CD4-positive, CD25-positive, alpha-beta regulatory T cell (primary cell): ENCODE measurements at places on chromosomes 12 and 14.

DNA sequence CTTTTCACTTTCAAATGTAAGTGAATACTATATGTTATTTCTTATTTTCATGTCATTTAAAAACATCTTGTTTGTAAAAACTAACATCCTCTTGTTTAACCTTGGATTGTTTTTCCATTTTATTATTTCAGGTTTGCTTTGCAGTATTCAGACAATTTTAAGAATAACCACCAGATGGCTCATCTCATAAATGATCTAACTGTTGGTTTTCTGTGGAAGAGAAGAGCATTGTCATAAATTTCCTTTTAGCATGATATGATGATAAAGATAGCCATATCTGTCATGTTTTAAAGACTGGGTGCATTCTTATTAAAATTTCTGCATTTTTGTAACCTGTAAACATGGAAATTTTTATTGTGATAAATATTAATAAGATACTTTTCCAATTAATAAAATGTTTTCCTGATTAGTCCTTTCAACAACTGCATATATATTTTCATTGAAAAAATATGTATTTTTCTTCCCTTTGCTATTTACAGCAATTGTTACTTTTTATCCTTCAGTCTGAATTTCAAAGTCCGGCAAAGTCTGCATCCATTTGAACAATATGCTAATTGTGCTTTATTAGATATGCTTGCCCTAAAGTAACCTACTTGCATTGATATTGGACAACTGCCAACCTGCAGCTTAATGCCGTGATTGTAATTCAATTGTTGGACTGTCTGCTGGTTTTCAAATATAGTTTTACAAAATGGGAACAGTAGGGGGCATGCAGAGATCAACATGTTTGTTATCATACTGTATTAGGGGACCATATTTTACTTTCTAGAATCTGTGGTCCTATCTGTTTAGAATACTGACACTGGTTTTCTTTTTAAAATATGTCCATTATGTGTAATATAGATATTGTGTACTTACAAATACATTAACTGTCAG, 163.4 kb downstream of the GARIN6 start:
- DNase-seq = no peak

DNA sequence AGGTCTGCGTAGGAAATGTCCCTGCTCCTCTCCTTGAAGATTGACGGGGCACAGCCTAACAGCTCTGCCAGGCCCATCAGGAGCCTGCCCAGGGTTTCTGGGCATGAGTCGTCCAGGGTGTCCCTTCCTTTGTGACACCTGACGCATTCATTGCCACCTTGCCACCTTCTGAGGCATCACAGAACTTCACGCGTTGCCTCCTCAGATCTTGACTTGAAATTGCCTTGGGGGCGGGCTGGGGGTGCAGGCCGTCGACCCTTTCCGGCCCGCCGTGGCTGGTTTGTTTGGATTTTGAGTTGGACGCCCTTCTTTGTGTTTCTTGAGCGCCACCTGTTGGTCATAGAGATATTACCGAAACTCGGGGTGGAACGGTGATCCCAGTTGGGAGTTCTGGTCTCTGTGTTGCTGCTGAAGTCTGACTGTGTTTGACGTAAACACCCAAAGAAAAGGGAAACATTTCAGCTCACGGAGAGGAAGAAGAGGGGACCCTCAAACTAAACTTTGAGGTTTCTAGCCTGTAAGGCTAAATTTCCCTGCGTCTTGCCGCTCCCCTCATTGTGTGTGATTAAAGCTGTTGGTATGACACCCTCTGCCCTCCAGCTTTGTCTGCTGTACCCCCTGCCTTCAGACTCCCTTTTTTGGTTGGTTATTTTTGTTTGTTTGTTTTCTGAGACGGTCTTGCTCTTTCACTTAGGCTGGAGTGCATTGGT, 44.6 kb downstream of the MLXIP start:
- peak; percentile 72 for DNase-seq

DNA sequence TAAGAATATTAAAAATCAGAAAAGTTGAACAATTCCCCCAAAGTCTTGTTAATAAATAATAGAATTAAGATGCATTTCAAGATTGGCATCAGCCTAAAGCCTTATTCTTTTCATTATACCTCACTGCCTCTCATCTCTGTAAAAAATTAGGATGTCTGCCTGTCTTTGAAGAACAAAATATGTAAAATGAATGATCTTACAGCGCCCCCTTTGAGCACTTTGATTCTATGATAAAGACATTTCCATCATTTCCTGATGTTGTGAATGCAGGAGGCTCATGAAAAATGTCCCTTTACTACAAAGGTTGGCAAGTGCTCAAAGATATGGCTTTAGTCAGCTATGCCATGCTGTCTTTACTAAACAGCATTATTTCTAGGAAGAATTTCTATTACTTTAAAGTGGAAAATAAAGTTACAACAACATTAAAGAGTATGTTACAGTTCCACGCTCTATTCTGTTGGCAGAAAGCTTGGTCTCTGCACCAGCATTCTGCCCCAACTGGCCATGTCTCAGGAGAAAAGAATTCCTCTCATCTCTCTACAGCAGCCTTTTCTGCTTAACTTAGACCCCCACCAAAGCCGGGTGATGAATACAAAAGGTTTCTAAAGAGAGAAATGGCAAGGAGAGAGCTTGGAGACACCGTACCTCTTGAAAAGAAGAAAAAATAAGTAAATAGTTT, 95.1 kb downstream of the LLPH start:
- DNase-seq = no peak

GRCh38 chr12:79016181-79016580, 151.6 kb downstream of the SYT1 start:
- DNase-seq = no peak

- DNase-seq = no peak
Observed at GRCh38 chr14:71538938-71539649, 393.1 kb upstream of the RGS6 start.

GRCh38 chr14:93732524-93732923, 55.8 kb downstream of the PRIMA1 start:
- DNase-seq = no peak

GRCh38 chr14:92719421-92719820, 29.0 kb downstream of the LGMN start:
- DNase-seq = no peak

DNA sequence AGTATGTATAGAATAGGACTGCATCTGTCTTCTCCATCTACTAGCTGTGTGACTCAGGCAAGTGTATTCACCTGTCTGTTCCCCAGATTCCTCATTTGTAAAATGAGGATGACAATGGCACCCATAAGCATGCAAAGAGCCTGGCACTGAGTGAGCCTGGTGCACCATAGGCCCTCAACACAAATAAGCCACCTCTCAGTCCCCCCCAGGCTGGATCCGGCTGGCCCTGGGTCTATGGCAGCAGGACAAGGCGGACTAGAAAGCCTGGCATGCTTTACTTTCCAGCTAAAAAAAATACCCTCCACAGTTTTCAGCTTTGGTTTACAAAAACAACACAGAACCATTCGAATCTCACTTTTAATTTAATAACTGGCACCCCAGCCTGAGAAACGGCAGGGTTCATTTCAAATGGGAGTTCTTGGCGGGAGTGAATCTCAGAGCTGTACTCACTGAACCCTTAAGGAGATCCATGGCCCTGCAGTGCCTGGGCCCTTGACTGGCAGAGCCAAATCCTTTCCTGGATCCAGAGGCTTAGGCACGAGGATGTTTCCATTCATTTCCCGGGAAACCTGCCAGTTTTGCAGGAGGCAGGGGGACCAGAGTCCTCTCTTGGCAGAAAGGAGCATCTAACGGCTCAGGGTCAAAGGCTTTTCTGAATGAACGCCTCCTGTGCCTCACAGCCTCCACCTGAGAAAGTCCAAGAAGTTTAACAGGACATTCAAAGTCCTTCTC, 17.7 kb downstream of the SYNE3 start:
- DNase-seq = no peak

DNA sequence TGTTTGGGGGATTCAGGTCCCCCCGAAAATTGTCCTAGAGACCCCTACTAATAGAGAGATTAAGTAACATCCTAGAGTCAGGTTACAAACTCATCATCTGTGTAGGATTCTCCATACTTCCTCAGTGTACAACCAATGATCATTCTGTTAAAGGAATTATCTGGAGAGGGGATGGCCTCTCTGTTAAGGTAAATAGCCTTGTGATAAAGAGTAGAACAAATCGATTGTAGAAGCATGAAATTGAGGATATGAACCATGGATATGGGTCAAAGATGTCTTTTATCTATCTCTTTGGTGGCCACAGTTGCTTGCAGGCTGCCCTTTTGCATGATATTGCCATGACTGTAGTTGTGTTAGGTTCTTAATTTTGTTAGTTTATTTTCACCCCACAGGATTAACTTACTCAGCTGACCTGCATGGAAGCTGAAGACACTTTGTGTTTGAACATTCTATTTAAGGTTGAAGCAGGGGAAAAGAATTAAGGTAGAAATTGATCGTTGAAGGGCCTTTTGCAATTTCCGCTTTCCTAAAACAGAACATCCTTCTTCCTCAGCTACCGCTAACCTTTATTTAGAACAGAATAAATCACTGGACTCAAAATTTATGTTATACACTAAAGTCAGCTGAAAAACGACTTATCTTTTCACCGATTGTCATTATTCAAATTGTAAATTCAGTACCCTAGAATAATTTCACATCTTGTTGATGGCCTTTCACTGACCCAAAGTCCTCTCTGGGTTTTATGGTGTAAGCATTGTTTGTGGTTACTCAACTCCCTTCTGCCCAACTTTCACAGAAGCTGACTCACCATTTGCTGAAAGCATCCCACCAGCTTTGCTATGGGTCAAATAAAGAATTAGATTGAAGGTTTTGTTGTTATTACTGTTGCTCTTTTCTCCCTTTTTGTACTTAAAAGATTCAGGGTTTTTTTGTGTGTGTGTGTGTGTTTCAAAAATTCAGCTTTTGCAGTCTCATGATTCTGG, 52.3 kb downstream of the IRAK3 start:
- no peak for DNase-seq

DNA sequence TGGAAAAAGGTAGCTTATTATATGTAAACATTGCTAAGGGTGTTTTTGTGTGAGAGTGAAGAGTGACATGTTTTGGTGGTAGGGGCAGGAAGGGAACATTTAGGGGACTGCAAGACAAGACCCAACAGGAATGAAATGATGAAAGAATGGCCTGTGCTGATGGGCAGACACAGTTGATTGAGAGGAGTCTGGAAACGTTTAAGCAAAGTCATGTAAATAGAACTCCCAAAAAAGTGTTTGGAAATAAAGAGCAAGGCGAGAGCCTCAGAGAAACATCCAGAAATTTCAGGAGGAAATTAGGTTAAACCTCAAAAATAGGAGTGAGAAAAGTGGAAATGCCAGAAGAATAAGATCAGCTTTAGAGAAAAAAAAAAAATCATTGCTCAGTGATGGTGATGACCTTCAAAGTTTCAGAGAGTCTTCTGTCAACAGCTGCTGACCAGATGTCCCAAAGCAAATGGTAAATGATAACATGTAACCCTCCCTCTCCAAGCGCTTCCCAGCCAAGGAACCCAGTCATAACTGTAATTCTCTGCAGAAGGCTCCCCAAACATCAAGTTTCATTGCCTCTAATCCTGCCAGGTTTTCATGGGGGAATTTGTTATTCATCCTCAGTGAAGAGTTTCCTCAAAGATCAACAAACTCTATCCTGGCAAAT, 223.2 kb upstream of the FAR2 start:
- DNase-seq = no peak

DNA sequence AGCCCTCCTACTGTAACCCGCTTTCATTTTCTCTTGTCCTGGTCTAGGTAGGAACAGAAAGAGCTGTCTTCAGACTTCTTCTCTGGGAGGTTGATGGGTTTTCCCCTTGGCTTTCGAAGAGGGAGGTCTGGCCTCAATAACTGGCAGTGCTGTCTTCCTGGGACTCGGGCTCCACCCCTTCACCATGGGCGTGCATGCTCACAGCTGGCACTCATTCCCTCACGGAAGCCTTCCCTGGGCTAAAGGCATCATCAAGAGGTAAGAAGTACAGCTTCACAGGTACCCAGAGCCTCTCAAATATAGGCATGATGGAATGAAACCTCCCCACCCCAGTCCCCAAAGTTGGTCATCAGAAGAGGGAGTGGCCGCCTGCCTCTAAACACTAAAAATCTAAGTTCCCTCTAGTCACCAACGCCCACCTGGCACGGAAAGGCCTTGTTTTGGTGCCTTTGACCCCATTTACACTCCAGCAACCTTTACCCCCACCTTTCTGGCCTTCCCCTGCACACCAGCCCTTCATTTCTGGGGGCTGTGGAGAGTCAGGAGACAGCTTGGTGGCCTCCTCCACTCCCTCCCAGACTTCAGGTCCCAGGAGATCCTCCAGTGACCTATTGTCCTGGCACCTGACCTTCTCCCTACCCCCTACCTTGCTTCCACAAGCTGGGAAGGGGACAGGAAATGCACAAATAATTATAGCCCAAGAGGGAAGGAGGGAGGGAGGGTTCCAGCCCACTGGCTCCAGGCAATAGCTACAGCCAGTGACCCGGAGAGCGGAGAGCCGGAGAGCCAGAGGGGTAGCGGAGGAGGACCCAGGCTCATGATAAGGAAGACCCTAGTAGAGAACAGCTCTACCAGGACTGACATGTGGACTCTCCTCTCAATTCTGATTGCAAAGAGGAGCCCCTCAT, 2.8 kb downstream of the RAPGEF3 start:
- peak; percentile 44 for DNase-seq

DNA sequence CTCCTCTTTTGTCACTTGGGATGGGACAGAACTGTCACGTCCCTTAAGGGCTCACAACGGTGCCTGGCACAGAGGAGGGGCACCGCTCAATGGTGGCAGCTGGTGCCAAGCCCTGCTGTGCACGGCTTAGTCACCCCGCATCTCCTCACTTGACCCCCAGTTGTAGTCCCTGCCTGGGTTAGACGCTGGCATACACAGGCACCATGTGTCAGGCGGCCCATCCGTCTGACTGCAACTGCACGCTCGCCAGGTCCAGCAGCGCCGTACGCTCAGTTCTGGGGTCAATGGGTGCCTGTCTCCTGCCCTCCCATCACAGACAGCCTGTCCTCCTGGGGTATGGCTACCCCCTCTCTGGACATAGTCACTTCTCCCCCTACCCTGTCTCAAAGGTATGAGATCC, 1.6 kb upstream of the PACS2 start:
- DNase-seq = no peak

DNA sequence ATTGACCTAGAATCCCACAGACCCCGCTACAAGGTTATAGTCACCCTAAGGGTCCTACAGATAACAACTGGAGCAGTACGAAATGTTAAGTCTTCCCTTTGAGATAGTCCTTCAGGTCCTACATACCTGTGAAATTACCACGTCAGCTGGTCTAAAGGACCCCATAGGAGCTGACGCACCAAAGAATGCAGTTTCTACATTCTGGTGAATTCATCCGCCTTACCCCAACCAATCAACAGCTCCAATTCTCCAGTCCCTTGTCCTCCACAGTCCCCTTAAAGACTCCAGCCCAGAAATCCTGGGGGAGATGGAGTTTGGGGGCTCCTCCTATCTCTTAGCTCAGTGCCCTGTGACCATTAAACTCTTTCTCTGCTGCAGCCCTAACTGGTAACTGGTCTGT, 36.2 kb upstream of the PRMT8 start:
- no peak for DNase-seq

DNA sequence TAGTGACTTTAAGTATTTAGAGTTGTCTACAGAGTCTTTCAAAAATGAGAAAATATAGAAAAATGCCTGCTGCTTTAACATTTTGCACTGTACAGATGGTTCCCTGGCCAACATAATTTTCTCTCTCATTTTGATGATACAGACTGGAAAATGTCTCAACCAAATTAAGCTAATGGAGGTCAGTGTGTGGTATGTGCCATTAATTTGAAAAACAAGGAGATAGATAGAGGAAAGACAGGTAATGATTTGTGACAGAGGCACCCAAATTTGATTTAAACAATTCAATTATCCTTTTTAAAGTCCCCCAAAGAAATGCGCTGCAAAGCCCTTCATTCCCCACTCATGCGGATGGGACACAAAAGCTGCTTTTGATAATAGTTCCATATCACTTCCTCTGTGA, 140.0 kb downstream of the ASCL1 start:
- DNase-seq = no peak

GRCh38 chr12:127060310-127060847, 1206.6 kb upstream of the TMEM132C start:
- no peak for DNase-seq
